ENCODE measurements at places on chromosomes 1 and 21.

GRCh38 chr1:151920149-151920548 is 10.8 kb upstream of the THEM4 start:
- no peak for DNase-seq

- DNase-seq: peak; percentile 42
These were observed at the start of gene KCNA3 for GRCh38 chr1:110674337-110675059. KCNA3 (minus strand) TSS chr1:110674940; CDS start chr1:110674809, 131 bp downstream.

GRCh38 chr1:242784084-242784483 is 259.6 kb upstream of the PLD5 start:
- DNase-seq: no peak

DNA sequence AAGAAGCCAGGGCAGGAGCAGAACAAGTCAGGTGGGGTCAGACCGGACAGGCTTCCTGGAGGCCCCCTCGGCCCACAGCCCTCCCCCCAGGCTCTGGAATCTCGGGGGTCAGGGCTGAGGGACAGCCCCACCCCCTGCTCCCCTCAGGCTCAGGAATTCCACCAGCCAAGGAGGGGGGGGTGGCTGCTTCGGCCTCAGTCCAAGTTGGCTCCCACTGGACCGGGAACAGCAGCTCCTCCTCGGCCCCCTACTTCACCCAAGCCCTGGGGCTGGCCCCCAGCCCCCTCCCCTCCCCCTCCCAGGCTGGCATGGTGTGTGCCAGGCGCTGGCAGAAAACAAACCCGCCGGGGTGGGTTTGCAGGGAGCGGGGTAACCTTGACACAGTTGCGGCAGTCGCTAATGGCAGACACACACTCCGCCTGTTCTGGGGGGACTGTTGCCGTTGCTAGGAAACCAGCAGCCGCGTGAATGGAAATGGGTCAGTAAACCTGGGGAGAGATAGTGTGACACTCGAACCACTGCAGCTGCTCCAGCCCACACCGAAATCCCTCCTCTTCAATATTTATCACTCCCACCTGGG is 32.4 kb downstream of the AHDC1 start:
- no peak for DNase-seq

- no peak for DNase-seq
These were observed 106.9 kb downstream of the ZNF281 start for GRCh38 chr1:200302921-200303290.

DNA sequence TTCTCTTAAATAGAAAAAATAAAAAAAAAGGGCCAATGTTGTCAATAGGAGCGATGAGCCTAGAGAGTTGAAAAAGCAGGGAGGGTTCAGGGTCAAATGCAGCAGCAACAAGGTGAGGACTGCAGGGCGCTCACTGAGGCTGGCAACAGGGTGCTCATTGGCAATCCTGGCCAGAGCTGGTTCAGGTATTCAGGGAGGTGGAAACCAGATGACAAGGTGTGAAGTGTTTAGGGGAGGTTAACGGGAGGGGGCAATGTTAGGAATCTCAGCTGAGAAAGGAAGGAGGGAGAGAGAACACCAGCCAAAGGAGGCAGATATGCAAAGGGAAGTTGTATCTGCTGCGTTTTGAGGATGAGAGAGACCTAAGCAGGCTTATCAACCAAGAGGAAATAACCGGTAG is 129.8 kb upstream of the DAB1 start:
- DNase-seq: no peak

DNA sequence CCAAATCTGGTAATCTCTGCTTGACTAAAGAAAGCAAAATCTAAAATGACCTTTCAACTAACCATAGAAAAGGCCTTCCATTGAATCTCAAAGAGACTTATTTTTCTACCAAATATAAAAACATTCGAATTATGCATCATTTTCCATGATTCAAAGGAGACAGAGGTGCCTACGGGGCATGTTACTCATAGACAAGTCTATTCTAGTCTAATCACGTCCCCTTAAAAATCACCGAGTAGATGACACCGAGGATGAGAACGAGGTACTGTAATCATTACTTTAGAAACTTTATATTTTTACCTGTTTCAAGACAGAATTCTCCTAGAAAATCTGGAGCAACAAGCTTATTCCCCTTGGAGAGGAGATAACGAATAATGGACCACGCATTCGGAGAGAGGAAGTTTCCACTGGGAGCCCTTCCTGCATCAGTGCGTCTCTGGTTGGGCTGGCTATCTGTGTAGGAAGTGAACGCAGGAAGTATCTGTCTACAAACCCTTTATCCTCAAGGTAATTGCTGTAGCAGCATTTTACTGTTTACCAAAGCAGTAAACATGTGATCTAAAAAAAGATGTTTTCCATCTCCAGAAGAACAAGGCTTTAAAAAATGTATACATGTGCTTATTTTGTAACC is 9.5 kb downstream of the ERG start:
- no peak for DNase-seq

- no peak for DNase-seq
These were observed 13.5 kb downstream of the TTC22 start for GRCh38 chr1:54787604-54788003.

GRCh38 chr1:240008298-240008697 is 83.4 kb upstream of the FMN2 start:
- no peak for DNase-seq

DNA sequence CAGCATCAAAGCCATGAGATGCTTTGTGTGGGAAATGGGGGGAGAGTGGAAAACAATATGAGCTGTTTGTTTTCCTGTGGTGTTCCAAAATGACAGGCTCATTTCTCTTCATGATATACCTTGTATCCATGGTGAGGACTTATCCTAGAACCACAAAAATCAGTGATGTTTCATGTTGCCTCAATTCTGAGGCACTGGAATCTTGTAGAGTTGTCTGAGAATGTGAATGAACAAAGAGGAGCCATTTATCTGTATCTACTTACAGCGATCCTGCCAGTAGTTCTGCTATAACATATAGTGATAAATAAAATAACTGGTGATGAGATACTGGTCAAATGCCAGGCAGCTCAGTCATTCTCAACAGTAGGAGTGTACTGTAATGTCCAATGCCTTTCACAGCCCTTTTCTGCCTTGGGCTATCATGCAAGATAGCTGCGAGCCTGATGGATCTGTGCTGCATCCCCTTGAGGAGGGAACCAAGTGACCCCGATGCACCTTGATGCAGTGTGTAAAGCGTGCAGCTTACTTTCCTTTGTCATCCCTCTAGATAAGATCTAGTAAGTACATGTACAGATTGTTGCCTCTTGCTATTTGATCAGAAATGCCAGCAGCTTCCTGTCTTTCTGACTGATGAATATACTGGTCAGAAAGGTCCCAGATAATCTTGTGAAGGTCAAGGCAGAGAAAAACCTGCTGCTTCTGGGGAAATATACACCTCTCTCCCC is 52.8 kb downstream of the SLC44A3 start:
- DNase-seq: no peak

GRCh38 chr1:178540204-178540603 is 27.3 kb downstream of the TEX35 start:
- no peak for DNase-seq

GRCh38 chr1:150972417-150972940 is 2.2 kb downstream of the CERS2 start:
- DNase-seq: no peak

GRCh38 chr1:173276922-173277800 is 70.0 kb upstream of the TNFSF4 start:
- no peak for DNase-seq

- DNase-seq: no peak
These were observed 24.4 kb upstream of the AHCYL1 start for GRCh38 chr1:109959974-109960744.

GRCh38 chr21:44583800-44584147 is 3.4 kb upstream of the KRTAP10-5 start:
- DNase-seq: peak; percentile 14

GRCh38 chr1:17829579-17829978 is 74.4 kb downstream of the ACTL8 start:
- no peak for DNase-seq

DNA sequence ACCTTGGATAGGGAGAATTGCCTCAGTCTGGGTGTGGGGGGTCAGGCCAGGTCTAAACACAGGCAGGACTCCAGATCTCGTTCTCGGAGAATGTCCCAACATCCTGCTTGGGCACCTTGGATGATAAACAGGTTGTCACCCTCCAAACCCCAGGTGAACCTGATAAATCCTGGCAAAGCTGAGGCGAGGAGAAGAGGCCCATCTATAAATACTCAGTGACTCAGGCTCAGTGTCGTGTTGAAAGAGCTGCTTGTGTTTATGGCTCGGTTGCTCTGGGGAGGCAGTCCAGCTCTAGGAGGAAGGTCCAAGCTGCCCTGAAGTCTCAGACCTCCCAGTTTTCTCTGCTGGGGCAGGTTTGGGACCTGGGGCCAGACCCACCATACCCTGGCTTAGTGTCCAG is 15.8 kb upstream of the TRIM63 start:
- DNase-seq: no peak

DNA sequence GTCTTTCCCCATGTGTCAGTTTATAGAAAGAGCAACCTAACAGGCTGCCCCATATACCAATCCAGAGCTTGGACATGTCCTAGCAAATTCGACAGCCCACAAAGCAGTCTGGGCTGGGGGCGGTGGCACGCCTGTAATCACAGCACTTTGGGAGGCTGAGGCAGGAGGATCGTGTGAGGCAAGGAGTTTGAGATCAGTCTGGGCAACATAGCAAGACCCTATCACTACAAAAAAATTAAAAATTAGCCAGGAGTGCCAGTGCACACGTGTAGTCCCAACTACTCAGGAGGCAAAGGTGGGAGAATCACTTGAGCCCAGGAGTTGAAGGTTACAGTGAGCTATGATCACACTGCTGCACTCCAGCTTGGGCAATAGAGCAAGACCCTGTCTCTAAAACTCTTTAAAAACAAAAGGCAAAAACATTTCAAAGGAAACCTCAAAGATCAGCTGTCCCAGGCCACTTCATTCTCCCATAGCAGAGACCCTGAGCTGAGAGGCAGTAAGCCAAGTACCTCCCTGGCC is 54.4 kb downstream of the SETD4 start:
- DNase-seq: no peak

DNA sequence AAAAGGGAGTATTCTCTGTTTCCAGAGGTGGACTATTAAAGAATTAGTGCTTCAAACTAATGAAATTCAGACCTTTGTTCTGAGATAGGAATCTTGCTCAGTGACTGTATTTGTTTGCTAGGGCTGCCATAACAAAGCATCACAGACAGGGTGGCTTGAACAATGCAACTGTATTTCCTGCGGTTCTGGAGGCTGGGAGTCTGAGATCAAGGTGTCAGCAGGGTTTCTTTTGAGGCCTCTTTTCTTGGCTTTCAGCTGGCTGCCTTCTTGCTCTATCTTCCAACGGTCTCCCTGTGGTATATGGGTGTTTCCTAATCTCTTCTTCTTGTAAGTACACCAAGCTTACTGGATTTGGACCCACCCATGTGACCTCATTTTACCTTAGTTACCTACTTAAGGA is 264.6 kb upstream of the PROX1 start:
- DNase-seq: no peak

- no peak for DNase-seq
These were observed 1.7 kb downstream of the TRABD2B start for GRCh38 chr1:47995306-47996050.

DNA sequence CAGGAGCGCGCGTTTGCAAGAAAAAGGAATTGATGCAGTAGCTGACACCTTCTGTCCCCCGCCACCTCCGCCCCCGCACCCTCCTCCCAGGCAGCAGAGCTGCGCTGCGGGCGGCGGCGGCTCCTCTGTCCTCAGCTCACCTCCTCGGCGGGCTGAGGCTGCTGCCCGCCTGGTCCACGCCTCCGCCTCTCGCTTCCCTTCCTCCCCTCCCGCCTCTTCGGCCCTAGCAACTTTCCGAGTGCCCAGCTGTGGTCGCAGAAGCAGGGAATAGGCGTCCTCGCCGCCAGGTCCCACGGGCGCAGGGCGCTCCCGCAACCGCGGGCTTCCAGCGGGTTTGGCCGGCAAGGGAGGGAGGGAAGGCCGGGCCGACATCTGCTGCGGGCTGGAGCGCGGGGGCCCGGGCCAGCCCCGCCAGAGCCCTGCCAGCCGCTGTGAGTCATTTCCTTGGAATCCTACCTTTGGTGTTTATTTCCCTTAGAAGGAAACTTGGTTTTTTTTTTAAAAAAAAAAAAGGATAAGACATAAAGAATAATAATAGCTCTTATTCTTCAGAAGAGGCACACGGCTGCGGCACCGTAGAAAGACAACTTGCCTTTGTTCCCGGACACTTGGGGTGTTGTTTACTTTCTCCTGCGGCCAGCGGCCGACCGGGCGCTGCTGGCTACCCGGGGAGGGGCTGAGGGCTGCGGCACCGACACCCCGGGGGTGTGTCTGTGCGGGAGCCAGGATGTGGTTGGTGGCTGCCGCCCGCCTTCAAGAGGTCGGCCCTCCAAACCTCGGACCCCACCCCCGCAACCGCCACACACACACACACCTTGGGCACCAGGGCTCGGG is 1.1 kb downstream of the SERTAD4 start:
- DNase-seq: no peak

GRCh38 chr21:35138665-35139381 is 89.7 kb upstream of the RUNX1 start:
- peak; percentile 60 for DNase-seq

- no peak for DNase-seq
These were observed 673 bp downstream of the PRMT2 start for GRCh38 chr21:46636181-46636512.

GRCh38 chr1:5993556-5994491 is 1.6 kb upstream of the NPHP4 start:
- peak; percentile 8 for DNase-seq

DNA sequence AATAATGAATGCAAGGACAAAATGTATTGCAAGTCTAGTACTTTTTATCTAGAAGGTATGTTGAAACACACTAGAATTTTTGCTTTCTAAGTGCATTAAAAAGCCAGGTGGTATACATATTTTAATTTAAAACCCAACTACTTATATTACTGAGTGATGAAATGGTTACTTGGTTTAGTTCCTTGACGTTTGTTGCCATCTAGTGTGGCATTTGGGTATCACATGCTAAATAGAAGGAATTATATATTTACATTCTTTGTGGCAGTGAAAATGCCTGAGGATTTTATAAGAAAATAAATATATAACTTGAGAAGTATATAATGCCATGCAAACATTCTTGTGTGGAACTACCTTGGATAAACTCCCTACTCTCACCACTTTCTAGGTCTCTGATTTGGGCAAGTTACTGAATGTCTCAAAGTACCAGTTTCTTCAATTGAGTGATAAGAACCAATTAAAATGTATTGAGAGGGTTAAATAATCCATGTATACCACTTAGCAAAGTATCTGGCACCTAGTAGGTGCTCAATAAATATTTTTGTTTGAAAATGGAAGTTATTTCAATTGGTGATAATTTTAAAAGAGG is 69.6 kb downstream of the SDCCAG8 start:
- DNase-seq: no peak

GRCh38 chr1:104733866-104734265 is 984.2 kb downstream of the AMY1C start:
- DNase-seq: no peak

- DNase-seq: no peak
These were observed 47.7 kb downstream of the ZNF644 start for GRCh38 chr1:90973897-90974798.
